ENCODE measurements at places on chromosomes 2 and 18.
A peak's percentile ranks its signal among the peaks of the same experiment; 100 is the strongest.

DNA sequence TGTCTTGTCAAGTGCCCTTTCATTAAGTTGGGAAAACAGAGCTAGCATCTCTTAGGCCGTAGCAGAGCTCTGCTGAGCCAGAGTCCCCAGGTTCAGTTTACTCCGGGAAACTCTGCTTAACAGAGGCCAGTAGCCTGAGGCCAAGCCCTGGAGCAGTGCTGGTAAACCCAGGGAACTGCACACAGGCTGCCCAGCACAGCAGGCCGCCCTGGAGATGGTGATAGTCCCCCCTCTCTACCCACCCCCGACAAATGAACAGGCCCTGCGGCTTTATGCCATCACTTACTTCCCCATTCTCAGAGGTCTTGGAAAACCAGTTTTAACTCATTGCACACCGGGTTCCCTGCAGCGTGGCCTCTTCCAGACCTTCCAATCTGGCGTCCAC is 3.5 kb downstream of the CNNM4 start:
- DNase-seq: peak; percentile 21

DNA sequence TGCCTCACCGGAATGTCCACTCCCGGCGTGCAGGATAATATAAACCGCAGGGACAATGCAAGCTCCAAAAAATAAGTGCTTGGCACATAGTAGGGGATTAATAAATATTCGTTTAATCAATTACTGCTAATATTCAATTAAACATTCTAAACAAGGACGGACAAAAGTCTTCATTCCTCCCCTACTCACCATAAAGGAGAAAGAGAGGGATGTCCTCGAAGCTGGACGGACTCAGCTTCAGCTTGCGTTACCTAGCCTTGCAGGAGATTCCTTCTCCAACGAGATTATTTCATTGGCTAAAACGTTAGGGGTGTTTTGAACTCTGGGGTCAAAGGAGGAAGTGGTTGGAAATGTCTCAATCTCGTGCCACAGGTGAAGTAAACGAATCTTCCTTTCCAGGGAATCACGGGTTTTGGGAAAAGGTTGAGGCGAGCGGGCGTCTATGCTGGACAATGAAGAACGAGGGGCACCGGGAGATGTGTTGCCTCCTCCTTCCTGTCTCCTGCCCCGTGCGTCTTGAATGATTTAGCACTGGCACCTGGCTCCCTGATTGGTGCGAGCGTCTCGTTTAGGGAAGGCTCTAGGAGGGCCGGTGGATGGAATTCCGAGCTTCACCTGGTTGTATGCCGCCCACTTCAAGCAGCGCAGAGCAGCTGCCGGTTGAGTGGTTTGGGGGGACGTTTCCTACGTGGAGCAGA is 2.0 kb upstream of the GAD1 start:
- DNase-seq: no peak

DNA sequence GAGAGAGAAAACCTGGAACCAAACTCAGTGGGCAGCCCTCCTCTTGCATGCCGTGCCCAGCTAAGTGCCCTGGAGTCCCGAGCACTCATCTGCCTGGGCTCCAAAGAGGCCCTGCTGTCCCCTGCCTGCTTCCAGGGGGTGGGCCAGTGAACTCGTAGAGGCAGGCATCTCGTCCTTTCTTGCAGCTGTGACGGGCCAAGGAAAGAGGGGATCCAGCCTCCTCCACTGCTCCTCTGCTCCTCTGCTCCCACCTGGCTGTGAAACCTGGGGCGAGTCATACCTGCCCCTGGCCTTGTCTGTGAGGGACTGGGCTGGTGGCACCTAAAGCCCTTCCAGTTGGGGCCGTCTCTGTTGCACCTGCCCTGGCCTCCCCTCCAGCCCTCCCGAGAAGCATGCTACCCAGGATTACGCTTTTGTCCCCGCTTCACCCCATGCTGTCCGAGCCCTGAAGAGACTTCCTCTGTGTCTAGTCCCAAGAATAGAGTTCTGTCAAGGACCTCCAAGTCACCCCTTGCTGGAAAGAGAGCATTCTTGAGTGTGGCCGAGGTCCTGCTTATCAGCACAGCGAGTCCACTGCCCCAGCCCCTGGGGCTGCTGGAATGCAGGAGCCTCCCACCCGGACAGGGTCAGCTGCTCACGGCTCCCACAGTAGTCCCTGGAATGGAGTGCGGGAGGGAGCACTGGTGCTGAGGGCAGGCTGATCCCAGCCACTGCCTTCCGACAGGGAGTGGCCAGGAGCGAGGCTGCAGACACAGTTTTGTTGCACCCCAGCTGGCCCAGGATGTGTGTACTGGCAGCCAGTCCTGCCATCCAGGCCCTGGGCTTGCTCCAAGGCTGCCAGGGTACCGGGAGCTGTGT is 14.3 kb downstream of the KCNK3 start:
- no peak for DNase-seq

- DNase-seq: no peak
These were observed 850.3 kb downstream of the DSC3 start for GRCh38 chr18:30192216-30192615.

GRCh38 chr18:44687421-44687820 is 6.7 kb downstream of the SETBP1 start:
- no peak for DNase-seq

- no peak for DNase-seq
These were observed 89.7 kb upstream of the SH3BP4 start for GRCh38 chr2:234861841-234862735.

DNA sequence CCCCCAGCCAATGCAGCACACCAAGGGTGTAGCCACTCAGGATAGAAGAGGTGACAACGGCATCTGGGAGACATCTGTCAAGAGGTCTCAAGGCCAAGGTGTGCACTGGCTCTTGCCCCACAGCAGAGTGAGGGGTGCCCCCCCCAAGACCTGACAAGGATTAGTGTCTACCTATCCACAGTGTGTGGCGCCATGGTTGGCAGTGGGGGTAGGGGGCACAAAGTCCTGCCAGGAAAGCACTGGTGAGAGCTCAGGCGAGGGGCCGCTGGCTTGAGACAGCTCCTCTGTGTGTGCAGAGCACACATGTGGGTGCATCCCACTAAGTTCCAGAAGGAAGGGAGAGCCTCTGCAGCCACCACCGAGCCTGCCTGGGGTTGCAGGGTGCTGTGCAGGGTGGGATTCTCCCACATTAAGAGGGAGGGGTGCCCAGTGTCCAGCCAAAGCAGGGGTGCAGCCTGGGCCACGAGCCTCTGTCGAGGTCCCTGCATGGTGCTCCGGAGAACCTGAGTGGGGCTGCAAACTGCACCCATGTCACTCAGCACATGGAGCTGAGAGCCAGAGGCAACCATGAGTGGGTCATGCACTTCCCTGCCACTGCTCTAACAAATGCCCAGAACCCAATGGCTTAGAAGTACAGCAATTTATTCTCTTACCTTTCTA is 311.2 kb upstream of the HDAC4 start:
- no peak for DNase-seq

DNA sequence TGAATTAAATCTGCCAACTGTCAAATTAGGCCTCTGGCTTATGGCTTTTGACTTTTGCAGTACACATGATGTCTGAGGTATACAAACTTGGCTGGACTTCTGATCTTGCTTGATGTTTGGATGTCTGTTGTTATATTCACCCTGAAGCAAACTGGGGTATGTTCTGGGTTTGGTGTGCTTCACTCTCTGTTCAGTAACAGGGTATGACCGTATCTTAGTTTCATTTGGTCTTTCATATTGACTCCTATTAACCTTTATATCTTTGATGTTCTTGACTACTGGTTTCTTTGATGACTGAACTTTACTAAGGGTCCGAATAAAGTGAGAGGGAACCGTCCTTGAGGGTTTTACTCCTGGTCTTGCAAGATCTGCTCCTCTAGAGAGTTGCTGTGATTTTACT is 8.2 kb downstream of the CKAP2L start:
- no peak for DNase-seq

DNA sequence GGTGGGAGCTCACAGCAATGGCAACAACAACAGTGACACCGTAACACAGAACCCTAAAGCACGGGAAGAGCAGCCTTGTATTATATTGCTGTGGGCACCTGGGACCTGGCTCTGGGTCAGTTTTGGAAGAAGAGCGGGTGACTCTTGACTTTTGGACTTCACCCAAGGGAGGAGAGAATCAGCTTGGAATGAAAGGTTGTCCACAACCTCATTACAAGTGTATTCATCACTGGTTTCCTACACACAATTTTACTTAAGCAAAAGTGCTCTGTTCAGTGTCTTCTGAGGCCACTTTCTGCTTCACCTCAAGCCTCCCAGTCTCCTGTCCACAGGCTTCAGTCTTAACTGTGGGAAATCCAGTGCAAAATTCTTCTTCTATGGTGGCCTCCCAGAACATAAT is 263.8 kb downstream of the KCNE4 start:
- DNase-seq: no peak

GRCh38 chr2:169493360-169493759 is 14.1 kb downstream of the BBS5 start:
- DNase-seq: no peak

DNA sequence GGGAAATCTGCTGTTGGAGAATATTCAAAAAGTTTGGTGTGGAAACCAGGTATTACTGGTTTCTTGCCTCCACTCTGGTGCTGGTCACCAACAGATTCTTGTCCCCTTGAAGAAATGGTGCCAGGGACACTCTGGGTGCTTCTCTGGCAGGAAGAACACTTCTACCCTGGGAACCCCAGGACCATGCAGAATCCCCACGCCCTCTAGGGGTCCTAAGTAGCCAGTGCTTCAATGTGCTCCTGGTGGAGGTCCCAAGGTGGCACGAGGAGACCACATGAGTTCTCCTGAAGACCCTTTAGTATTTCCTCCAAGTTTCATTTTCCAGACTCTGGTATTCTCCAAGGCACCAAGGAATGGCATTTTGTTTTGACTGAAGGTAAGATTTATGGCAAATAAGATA is 380.6 kb downstream of the TSN start:
- peak; percentile 37 for DNase-seq

- DNase-seq: no peak
These were observed 19.8 kb upstream of the NT5DC4 start for GRCh38 chr2:112701052-112701451.

DNA sequence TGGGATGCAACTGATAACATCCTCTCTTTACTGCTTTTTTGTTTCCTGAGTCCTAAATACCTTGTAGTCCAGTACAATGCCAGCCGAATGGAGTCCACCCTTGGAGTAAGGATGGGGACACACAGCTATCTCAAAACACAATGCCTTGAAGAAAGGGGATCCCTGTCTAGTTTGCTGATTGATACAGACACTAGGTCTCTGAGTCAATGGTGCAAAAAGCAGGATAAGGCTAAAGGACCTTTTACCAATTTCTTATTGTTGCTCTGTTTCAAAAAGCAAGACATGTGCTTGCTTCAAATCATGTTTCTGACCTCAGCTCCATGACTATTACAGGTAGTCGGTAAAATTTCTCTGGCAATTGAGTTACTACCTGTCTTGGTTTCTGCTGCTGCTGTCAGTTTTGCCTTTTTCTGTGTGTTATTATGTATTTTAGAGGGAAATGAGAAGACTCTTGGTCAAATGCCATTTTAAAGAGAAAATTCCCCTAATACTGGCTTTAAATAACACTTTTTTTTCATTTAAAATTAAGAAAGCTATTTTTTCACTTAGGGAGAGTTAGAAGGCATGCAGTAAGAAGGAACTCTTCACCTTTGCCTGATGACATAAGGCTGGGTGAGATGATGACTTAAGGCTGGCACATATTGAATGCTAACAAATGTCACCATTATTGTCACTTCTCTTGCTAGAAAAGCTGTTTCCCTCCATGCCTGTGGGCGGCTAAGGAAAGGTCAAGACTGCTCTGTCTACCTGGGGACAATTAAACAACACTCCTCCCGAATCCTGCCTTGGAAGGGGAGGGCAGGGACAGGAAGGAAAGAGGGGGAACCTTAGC is 4.9 kb upstream of the FIGLA start:
- DNase-seq: no peak

- no peak for DNase-seq
These were observed 133.6 kb downstream of the SP3 start for GRCh38 chr2:173831312-173832229.

DNA sequence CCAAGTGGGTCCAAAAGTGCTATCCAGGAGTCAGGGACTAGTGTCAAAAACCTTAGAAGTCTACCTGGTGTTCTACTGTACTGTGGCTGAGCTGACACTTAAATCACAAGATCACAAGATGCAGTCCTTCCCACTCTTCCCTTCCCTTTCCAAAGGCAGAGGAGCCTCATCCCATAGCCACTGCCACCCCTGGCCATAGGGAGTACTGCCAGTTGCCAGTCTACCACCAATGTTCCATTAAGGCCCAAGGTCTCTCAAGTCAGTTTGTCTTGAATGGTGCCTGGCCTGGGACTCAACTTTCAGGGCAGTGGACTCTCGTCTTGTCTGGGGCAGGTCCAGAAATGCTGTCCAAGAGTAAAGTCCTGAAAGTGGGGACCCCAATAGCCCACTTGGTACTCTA is 585.6 kb downstream of the NUP35 start:
- no peak for DNase-seq

DNA sequence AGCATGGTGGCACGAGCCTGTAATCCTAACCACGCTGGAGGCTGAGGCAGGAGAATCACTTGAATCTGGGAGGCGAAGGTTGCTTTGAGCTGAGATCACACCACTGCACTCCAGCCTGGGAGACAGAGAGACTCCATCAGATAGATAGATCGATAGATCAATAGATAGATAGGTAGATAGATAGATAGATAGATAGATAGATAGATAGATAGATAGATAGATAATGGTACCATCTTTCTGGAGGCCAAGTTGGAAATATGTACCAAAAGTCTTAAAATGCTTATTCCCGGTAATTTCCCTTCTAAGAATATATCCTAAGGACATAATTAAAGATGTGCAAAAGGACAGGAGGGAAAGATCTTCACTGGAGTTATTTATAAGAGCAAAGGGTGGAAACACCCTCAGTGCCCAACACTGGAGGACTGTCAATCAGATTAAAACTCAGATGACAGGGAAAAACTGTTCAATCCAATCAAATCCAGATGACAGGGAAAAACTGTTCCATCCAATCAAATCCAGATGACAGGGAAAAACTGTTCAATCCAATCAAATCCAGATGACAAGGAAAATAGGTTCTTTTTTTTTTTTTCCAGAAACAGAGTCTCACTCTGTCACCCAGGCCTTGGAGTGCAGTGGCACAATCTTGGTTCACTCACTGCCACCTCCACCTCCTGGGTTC is 49.0 kb upstream of the UBE2F start:
- no peak for DNase-seq

DNA sequence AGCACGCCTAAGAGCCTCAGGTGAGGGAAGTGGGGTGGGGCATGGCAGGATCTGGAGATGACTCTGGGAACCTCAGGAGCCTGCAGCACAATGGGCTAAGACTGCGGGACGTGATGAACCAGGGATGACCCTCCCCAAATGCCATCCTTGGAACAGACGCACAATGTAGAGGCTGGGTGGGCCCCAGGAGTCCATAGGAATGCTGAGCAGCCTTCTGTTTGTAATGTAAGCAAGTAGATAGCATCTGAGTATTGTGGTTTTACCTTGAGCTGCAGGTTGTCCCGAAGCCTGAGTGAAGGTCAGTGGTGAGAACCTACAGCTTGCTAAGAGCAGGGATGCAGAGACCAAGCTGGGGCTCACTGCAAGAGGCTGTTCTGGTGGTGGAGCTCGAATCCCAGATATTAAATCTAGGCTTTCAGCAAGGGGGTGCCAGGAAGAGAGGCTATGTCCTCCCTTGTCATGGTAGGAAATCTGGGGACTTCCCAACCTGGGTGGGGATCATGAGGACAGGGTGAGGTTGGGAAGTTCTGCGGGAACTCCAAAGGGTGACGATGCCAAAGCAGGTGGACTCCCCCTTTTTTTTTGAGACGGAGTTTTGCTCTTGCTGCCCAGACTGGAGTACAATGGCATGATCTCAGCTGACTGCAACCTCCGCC is 5.8 kb downstream of the SCTR start:
- no peak for DNase-seq

Measured in RKO (cell line).